K562 (cell line): ENCODE measurements at places on chromosomes 11 and 22. TPM values are rescaled to one million over a fixed set of nuclear protein-coding genes. Genes with fewer than 3 reads are reported as not detected.

- H3K27me3 ChIP-seq, result no peaks in the 10 kb centered on the region
- no peak overlapping the region for H3K4me3 ChIP-seq
- H3K4me1 ChIP-seq, result peaks cover 42% of the 10 kb centered on the region
- DNase-seq, result peak; percentile 62
- no peaks in the 10 kb centered on the region for H3K36me3 ChIP-seq
Measured at GRCh38 chr11:69949327-69949726, 128.8 kb upstream of the ANO1 start.

DNA sequence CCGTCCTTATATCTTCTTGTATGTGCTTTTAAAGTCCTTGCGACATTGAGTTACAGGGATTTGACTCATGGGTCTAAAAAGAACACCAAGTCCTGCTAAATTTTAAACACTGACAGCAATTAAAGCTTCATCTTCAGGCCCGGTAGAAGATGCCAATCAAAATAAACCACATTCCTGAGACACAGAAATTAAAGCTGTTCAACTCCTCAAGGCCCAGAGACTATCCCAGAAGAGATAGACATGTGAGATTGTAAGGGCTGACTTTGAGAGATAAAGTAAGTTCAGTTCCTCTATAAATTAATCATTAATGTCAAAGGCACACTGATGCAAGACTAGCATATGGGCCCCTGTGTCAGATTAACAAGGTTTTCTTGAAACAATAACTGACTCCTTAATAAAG, 49.8 kb downstream of the OSBPL5 start:
- peaks cover 2% of the 10 kb centered on the region; the same call in 1 of the 3 replicates for H3K36me3 ChIP-seq
- H3K4me3 ChIP-seq, result no peak overlapping the region
- peaks cover 8% of the 10 kb centered on the region; the same call in 1 of the 2 replicates for H3K4me1 ChIP-seq
- no peaks in the 10 kb centered on the region for H3K27me3 ChIP-seq
- no peak for DNase-seq

DNA sequence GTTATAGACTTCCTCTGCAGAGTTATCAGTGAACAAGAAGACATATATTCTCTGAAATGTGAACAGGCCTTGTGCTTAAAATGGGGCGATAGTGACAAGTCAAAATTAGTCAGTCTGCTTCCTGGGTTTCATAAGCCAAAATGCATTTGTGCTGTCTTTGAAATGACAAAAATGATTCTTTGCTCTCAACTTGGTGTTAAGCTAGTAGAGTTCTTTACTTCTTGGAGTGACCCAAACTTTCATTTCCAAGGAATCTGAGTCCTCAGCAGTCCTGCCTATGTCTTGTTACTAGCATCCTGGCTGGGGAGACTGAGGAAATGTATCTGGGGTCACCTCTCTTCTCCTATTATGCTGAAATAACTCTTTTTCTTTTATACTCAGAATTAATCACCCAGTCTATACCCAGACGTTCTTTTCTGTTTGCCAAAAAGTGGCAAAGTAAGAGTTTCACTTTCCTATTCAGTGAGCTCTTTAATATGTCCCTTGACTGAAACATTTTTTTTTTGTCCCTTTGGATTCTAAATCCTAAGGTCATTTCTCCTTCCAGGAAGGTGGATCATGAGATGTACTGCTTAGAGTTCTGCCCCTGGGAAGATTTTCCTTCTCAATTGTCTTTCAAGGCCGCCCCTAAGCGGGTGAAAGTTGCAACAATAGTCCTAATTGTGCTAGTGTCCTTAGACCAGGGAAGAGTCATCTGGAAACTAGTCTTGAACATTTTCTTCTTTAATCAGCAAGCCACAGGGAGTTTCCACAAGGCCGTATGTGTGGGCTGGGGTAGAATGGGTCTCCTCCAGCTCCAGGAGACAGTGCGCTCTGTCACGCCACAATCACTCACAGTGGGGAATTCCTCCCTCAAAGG, 53.0 kb upstream of the RDX start:
- H3K4me3 ChIP-seq, result no peak overlapping the region
- no peaks in the 10 kb centered on the region; the same call in 2 of the 3 replicates for H3K27me3 ChIP-seq
- no peak for DNase-seq
- H3K4me1 ChIP-seq, result no peaks in the 10 kb centered on the region; the same call in 2 of the 3 replicates

- H3K27ac ChIP-seq, result no peak overlapping the region
- H3K27me3 ChIP-seq, result peaks cover 21% of the 10 kb centered on the region; the same call in 2 of the 3 replicates
- no peak for DNase-seq
- H3K4me1 ChIP-seq, result no peaks in the 10 kb centered on the region
- H3K36me3 ChIP-seq, result no peaks in the 10 kb centered on the region
- no peak overlapping the region for H3K4me3 ChIP-seq
Measured at GRCh38 chr11:72466410-72466809, 32.1 kb upstream of the CLPB start.

- H3K27me3 ChIP-seq, result no peaks in the 10 kb centered on the region
- peaks cover 35% of the 10 kb centered on the region for H3K36me3 ChIP-seq
- H3K4me1 ChIP-seq, result no peaks in the 10 kb centered on the region
- H3K27ac ChIP-seq, result no peak overlapping the region
Measured at GRCh38 chr11:108727665-108728064, 62.8 kb downstream of the DDX10 start.

DNA sequence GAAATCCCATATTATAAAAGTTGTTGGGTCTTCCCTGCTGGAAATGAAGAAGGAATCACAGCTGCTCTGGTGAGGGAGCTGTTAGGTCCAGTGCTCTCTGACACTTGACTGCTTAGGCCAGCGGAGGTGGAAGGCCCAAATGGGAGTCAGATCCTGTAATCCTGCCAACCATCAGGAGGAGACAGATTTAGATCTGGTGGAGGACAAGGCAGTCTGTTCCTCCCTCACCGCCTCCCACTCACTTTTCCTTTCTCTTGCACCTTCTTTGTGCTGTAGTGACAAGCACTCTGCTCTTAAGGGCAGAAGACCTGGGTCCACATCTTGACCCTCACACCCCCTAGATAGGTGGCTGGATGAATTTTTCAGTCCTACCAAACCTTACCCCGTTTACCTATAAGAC, 59.7 kb upstream of the CHST1 start:
- DNase-seq, result no peak
- no peak overlapping the region for H3K4me3 ChIP-seq
- H3K27ac ChIP-seq, result no peak overlapping the region
- no peaks in the 10 kb centered on the region for H3K36me3 ChIP-seq
- H3K4me1 ChIP-seq, result no peaks in the 10 kb centered on the region
- H3K27me3 ChIP-seq, result peaks cover 3% of the 10 kb centered on the region; the same call in 2 of the 3 replicates

- peak; percentile 88 for DNase-seq
Measured at GRCh38 chr11:86931548-86932258, 23.5 kb downstream of the FZD4 start.

GRCh38 chr11:111573821-111574249, 28.4 kb upstream of the SIK2 start:
- no peak overlapping the region for H3K27ac ChIP-seq
- no peak overlapping the region for H3K4me3 ChIP-seq
- peaks cover 5% of the 10 kb centered on the region; the same call in 1 of the 3 replicates for H3K4me1 ChIP-seq
- H3K36me3 ChIP-seq, result no peaks in the 10 kb centered on the region

- peaks cover 83% of the 10 kb centered on the region for H3K36me3 ChIP-seq
- peak overlapping the region; percentile 3; the same call in 1 of the 2 replicates for H3K4me3 ChIP-seq
- peak; percentile 97 for DNase-seq
- H3K4me1 ChIP-seq, result peaks cover 40% of the 10 kb centered on the region
- peak overlapping the region; percentile 76 for H3K27ac ChIP-seq
Measured at GRCh38 chr22:20084547-20085413, 4.7 kb downstream of the DGCR8 start.

GRCh38 chr11:134503100-134503499, 91.1 kb upstream of the B3GAT1 start:
- H3K27ac ChIP-seq, result no peak overlapping the region
- peaks cover 2% of the 10 kb centered on the region; the same call in 1 of the 2 replicates for H3K4me1 ChIP-seq
- H3K27me3 ChIP-seq, result peaks cover 3% of the 10 kb centered on the region
- no peaks in the 10 kb centered on the region for H3K36me3 ChIP-seq
- H3K4me3 ChIP-seq, result no peak overlapping the region

GRCh38 chr11:86431258-86431657, 56.6 kb downstream of the CCDC81 start:
- no peak overlapping the region for H3K4me3 ChIP-seq
- no peaks in the 10 kb centered on the region for H3K36me3 ChIP-seq
- no peak overlapping the region for H3K27ac ChIP-seq
- no peaks in the 10 kb centered on the region for H3K4me1 ChIP-seq

DNA sequence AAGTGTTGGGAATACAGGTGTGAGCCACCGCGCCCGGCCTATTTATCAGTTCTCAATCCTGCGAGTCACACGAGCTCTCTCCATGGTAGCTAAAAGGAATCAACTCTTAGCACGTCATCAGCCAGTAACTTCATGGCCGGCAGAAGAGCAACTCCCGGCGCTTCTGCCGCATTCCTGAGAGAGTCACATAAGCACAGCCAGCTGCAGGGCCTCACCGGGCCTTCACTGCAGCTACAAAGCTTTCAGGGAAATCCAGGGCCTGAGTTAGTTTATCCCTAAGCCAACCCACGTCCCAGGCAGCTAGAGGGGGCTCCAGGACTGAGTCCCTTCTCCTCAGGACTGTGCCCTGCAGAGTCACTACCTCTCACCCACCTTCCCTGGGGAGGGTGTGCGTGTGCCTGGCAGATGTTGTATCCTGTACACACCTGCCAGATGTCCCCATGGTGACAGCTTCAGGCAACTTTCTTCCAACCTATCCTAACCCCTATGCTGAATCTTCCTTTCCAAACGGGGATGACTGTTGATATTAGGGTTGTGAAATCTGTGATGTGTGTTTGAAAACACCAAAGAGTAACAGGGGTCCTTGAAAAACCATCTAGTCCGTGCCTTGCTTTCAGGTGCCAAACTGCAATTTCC, 45.9 kb upstream of the ARFGAP3 start:
- H3K36me3 ChIP-seq, result peaks cover 5% of the 10 kb centered on the region; the same call in 2 of the 3 replicates
- H3K27ac ChIP-seq, result no peak overlapping the region
- DNase-seq, result no peak
- H3K27me3 ChIP-seq, result no peaks in the 10 kb centered on the region

GRCh38 chr11:70364745-70365543, 33.4 kb upstream of the CTTN start:
- no peak overlapping the region for H3K4me3 ChIP-seq
- H3K27ac ChIP-seq, result no peak overlapping the region
- peaks cover 62% of the 10 kb centered on the region for H3K36me3 ChIP-seq
- no peak for DNase-seq
- no peaks in the 10 kb centered on the region for H3K4me1 ChIP-seq

GRCh38 chr11:113521737-113522517, 46.7 kb upstream of the DRD2 start:
- no peaks in the 10 kb centered on the region for H3K4me1 ChIP-seq
- no peak overlapping the region for H3K4me3 ChIP-seq
- DNase-seq, result no peak
- H3K36me3 ChIP-seq, result no peaks in the 10 kb centered on the region

DNA sequence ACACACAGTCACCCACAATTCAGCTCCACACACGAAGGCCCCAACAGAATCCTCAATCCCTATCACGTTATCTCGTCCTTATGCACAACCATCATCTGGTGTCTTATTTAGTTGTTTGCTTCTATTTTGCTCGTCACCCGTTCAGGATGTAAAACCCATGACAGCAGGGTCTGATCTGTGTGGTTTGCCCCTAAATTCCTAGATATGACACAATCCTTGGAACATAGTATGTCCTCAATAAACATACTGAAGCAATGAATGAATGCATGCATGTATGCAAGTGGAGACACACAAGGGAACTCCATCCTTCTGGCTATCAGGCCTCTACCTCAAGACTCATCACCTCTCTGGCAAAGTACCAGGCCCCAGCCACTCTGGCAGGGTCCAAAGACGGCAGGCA, 20.2 kb downstream of the STARD10 start:
- H3K27ac ChIP-seq, result no peak overlapping the region; the same call in 2 of the 3 replicates
- H3K27me3 ChIP-seq, result no peaks in the 10 kb centered on the region
- DNase-seq, result no peak
- peaks cover under 1% of the 10 kb centered on the region; the same call in 2 of the 3 replicates for H3K36me3 ChIP-seq
- H3K4me3 ChIP-seq, result no peak overlapping the region
- peaks cover 48% of the 10 kb centered on the region for H3K4me1 ChIP-seq

DNA sequence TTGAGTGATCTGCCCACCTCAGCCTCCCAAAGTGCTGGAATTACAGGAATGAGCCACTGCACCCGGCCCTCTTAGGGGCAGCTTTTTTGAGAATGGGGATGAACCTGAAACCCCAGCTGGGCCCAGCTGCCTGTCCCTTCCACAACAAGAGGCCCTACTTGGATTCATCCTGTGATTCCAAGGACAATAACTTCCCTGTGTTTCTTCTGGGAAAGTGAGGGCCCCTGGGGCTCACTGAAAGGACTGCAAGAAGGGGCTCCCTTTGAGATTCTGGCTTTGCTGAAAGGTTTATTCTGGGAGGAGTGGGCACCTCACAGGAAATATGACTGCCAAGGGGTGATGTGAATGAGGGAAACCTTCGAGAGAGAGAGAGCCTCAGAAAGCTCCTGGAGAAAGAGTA, 12.3 kb upstream of the GNAZ start:
- no peak for DNase-seq
- H3K27me3 ChIP-seq, result peaks cover 21% of the 10 kb centered on the region; the same call in 2 of the 3 replicates
- no peaks in the 10 kb centered on the region for H3K4me1 ChIP-seq
- no peaks in the 10 kb centered on the region for H3K36me3 ChIP-seq
- no peak overlapping the region for H3K27ac ChIP-seq

GRCh38 chr11:34074391-34074790, 22.9 kb downstream of the CAPRIN1 start:
- H3K36me3 ChIP-seq, result peaks cover 95% of the 10 kb centered on the region
- no peaks in the 10 kb centered on the region for H3K27me3 ChIP-seq
- H3K4me1 ChIP-seq, result no peaks in the 10 kb centered on the region

DNA sequence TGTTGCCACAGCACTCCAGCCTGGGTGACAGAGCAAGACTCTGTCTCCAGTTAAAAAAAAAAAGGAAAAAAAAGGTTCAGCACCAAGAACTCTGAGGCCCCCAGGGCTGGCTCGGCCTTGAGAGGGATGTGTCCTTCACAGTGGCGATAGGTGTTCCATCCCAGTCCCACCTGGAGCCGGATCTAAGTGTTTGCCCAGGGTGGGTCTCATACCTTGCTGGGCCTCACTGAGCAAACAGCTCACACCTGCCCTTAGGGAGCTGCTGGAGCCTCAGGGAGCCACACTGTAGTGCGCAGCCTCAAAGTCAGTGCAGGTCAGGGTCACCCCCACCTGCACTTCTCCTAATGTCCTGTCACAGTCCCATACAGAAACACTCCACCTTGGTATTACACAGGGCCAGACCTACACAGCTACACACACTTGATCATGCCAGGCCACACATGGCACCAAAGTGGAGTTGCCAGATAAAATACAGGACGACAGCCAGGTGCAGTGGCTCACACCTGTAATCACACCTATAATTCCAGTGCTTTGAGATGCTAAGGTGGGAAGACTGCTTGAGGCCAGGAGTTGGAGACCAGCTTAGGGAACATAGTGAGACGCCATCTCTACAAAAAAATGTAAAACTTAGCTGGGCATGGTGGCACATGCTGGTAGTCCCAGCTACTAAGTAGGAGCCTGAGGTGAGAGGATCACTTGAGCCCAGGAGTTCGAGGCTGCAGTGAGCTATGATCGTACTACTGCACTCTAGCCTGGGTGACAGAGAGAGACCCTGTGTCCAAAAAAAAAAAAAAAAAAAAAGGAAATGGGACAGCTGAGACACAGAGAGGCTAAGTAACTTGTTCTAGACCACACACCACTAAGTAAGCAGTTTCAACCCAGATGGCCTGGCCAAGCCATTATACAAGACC, 7.3 kb downstream of the STARD10 start:
- DNase-seq, result no peak
- peaks cover 50% of the 10 kb centered on the region for H3K4me1 ChIP-seq
- H3K27me3 ChIP-seq, result no peaks in the 10 kb centered on the region
- H3K4me3 ChIP-seq, result peak overlapping the region; percentile 8; the same call in 1 of the 2 replicates

The TYR gene
- not detected in 2 replicates for total RNA-seq

The CCDC87 gene
- 0.40 and 0.44 TPM in 2 replicates for total RNA-seq

The DRICH1 gene
- total RNA-seq, result 0.29 TPM in 1 of 2 replicates, not detected in the other

The RBMXL2 gene
- 0.24 and 0.25 TPM in 2 replicates for total RNA-seq

The RAG2 gene
- total RNA-seq, result not detected in 2 replicates

The MMP1 gene
- 0.18 TPM in 1 of 2 replicates, not detected in the other for total RNA-seq

The POLA2 gene
- 43.2 and 46.7 TPM in 2 replicates for total RNA-seq

The NCR3LG1 gene
- total RNA-seq, result 31.5 and 32.4 TPM in 2 replicates
